ENCODE measurements at places on chromosomes 13 and 19. TPM values are rescaled to one million over a fixed set of nuclear protein-coding genes. Genes with fewer than 3 reads are reported as not detected.
A peak's percentile ranks its signal among the peaks of the same experiment; 100 is the strongest.

DNA sequence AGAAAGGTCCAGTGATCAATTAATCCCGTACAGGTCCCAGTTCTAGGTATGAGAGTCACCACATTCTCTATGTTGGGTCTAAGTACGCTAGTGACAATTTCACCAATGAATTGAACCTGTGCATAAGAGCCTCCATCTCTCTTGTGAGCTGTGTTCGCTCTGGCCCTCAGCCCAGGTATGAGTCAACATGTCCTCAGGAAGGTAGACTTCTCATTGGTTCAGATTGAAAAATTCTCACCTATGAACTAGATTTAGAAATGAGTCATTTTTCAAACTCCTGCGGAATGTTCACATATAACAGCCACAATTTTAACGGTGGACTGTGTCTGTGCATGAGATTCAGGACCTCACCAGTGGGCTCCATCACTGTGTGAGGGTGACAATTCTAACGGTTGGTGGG lies 12.7 kb upstream of the ZNF43 start:
- H3K4me1 ChIP-seq = peaks cover 30% of the 10 kb centered on the region
- H3K27me3 ChIP-seq = no peaks in the 10 kb centered on the region
- H3K36me3 ChIP-seq = peaks cover 19% of the 10 kb centered on the region
- peak; percentile 13 for DNase-seq
- no peak overlapping the region for H3K4me3 ChIP-seq

- DNase-seq = no peak
- peaks cover 21% of the 10 kb centered on the region for H3K27me3 ChIP-seq
- no peak overlapping the region for H3K27ac ChIP-seq
Measured at GRCh38 chr19:50832666-50833065, 708 bp downstream of the KLK15 start.

DNA sequence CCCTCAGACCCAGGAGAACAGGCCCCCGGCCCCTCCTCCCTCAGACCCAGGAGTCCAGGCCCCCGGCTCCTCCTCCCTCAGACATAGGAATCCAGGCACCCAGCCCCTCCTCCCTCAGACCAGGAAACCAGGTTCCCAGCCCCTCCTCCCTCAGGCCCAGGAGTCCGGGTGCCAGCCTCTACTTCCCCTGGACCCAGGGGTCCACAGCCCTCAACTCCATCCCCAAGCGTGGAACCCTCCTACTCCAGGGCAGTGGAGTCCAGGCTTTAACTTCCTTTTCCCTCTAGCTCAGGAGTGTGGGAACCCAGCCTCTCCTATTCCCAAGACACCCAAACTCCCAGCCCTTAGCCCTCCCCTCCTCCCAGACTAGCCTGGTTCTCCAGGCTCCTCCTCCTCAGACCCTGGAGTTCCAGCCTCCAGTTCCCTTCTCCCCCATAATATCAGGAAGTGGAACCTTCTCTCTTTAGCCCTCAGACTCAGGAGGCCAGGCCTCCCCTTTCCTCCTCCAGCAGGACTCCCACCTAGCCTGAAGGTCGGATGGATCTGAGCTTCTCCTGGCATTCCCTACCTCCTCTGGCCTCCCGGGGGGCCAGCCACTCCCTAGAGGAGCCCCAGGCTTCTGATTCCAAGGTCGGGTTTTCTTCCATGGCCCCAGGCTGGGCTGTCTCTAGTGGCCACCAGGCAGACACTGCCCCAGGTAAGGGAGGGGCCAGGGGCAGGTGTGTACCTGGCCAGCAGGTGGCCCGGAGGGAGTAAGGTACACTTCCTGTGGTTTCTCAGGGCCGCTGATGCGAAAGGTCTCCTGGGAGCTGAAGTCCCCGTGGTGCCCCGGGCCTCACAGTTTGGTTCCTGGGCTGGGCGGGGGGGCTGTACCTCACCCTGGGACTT lies at the start of gene TMC4:
TMC4 (minus strand) TSS at position 690 of the 888 bp plus-strand sequence; CDS start at position 647, 43 bp downstream.
- no peak within 1 kb of the TSS for H3K27ac ChIP-seq
- H3K36me3 ChIP-seq = no peaks in the 10 kb centered on the region
- no peaks in the 10 kb centered on the region for H3K27me3 ChIP-seq
- no peak within 1 kb of the TSS for H3K4me3 ChIP-seq
- H3K4me1 ChIP-seq = peaks cover 2% of the 10 kb centered on the region

GRCh38 chr13:78881054-78881453 lies 222.1 kb upstream of the OBI1 start:
- H3K36me3 ChIP-seq = no peaks in the 10 kb centered on the region
- no peak overlapping the region for H3K27ac ChIP-seq
- no peaks in the 10 kb centered on the region for H3K4me1 ChIP-seq
- no peak for DNase-seq
- no peaks in the 10 kb centered on the region for H3K27me3 ChIP-seq
- H3K4me3 ChIP-seq = no peak overlapping the region

- no peaks in the 10 kb centered on the region for H3K36me3 ChIP-seq
- H3K27ac ChIP-seq = no peak overlapping the region
- no peaks in the 10 kb centered on the region for H3K27me3 ChIP-seq
- no peak overlapping the region for H3K4me3 ChIP-seq
- DNase-seq = no peak
Measured at GRCh38 chr13:108034909-108035410, 180.4 kb downstream of the LIG4 start.

GRCh38 chr13:99619207-99619606 lies 117.9 kb downstream of the TM9SF2 start:
- peaks cover 4% of the 10 kb centered on the region for H3K4me1 ChIP-seq
- H3K36me3 ChIP-seq = no peaks in the 10 kb centered on the region
- H3K27me3 ChIP-seq = peaks cover 5% of the 10 kb centered on the region
- H3K27ac ChIP-seq = no peak overlapping the region
- H3K4me3 ChIP-seq = no peak overlapping the region

- H3K4me1 ChIP-seq = no peaks in the 10 kb centered on the region
- no peak for DNase-seq
- H3K27ac ChIP-seq = no peak overlapping the region
- no peaks in the 10 kb centered on the region for H3K36me3 ChIP-seq
Measured at GRCh38 chr13:76936763-76937162, 11.5 kb upstream of the ACOD1 start.

GRCh38 chr19:3867971-3868769 lies 668 bp downstream of the ZFR2 start:
- H3K27ac ChIP-seq = no peak overlapping the region
- peaks cover 6% of the 10 kb centered on the region for H3K36me3 ChIP-seq
- peaks cover 7% of the 10 kb centered on the region for H3K4me1 ChIP-seq
- no peak for DNase-seq

DNA sequence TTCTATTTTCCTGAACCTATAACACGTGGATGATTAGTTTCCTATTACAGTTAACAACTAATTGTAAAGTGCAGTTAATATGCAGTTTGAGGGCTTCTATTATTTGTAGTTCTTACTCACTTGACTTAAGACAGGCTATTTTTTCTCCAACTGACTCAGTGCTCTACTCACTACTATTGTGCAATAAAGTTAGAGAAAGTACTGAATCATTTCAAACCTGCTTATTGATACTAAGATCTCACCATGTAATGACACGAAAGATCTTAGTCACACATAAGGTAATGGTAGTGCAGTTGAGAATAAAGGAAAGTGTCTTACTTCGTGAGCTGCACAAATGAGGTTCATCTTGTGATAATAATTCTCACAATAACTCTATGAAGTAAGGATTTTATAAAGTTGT lies 22.8 kb upstream of the ITM2B start:
- H3K27ac ChIP-seq = no peak overlapping the region
- H3K27me3 ChIP-seq = peaks cover 8% of the 10 kb centered on the region
- H3K4me1 ChIP-seq = peaks cover 21% of the 10 kb centered on the region
- H3K4me3 ChIP-seq = no peak overlapping the region
- no peak for DNase-seq
- H3K36me3 ChIP-seq = peaks cover 10% of the 10 kb centered on the region

GRCh38 chr19:1675633-1676350 lies 23.4 kb upstream of the TCF3 start:
- H3K27me3 ChIP-seq = peaks cover 22% of the 10 kb centered on the region
- H3K36me3 ChIP-seq = no peaks in the 10 kb centered on the region
- DNase-seq = no peak
- H3K4me1 ChIP-seq = no peaks in the 10 kb centered on the region

DNA sequence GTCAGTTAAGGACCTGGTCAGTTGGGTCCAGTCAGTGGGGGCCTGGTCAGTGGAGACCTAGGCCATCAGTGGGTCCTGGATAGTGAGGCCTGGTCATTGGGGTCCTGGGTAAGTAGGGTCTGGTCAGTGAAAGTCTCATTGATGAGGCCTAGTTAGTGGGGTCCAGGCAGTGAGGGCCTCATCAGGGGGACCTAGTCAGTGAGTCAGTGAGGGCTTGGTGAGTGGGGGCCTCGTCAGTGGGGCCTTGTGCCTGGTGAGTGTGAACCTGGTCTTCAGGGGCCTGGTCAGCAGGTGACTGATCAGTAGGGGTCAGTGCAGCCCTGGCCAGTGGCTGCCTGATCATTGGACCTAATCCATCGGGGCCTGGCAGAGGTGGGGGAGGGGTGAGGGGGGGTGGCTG lies 42.6 kb upstream of the TPM4 start:
- no peak overlapping the region for H3K4me3 ChIP-seq
- DNase-seq = no peak
- H3K27me3 ChIP-seq = no peaks in the 10 kb centered on the region
- H3K4me1 ChIP-seq = no peaks in the 10 kb centered on the region

Gene OSCAR
- total RNA-seq = 0.86 TPM

Gene ERCC2
- 18.1 TPM for total RNA-seq

Gene CCNE1
- total RNA-seq = 33.2 TPM

Gene ZNF729
- not detected for total RNA-seq

Gene OR7D2
- not detected for total RNA-seq

Gene ELANE
- total RNA-seq = not detected

Gene DDX49
- 119 TPM for total RNA-seq

Gene TNFSF13B
- 3.0 TPM for total RNA-seq

Gene AMH
- 3.5 TPM for total RNA-seq

Gene LILRA5
- total RNA-seq = not detected

Gene SUGP2
- 102 TPM for total RNA-seq

Gene WDR18
- total RNA-seq = 57.8 TPM

Gene GRIN2D
- 0.42 TPM for total RNA-seq

Gene GPATCH1
- 16.0 TPM for total RNA-seq

Gene KLK8
- not detected for total RNA-seq

Gene SH2D3A
- 15.2 TPM for total RNA-seq

Gene PDX1
- not detected for total RNA-seq

All from natural killer cell treated with Interleukin-12 subunit alpha and Interleukin-12 subunit beta and Interleukin-15 and Interleukin-18, amount 100 ng/mL, for 72 hours (primary cell).